Stimulated activated naive CD4-positive, alpha-beta T cell (primary cell): ENCODE measurements at places on chromosomes 13 and 19.

DNA sequence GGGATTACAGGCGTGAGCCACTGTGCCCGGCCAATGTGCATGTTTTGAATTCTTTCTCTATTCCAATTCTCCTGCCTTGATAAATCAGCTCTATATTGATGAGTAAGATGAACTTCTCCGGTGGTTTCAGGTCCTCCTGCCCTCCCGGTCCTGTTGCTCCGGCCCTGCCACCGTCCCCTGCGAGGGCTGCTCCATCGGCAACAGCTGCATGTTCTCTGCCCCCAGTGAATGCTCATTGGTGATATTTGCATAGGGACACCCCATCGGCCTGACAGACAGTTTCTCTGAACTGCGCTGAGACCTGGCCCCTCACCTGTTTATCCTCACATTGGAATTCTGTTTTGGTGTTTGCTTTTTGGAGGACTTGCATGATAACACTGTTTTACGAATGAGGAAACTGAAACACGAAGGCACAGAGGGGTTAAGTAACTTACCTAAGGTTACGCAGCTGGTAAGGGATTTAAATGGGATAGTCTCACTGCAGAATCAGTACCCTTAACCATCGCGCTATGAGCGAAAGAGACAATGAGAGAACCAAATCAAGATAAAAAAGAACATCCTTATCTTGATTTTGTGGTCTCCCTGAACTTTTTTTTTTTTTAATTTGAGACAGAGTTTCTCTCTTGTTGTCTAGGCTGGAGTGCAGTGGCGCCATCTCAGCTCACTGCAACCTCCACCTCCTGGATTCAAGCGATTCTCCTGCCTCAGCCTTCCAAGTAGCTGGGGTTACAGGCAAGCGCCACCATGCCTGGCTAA, 32.2 kb downstream of the ZNF557 start:
- DNase-seq: peak; percentile 73

GRCh38 chr13:53821632-53822031, 793.0 kb downstream of the OLFM4 start:
- DNase-seq: no peak

GRCh38 chr19:3818466-3818865, 32.3 kb upstream of the MATK start:
- no peak for DNase-seq

DNA sequence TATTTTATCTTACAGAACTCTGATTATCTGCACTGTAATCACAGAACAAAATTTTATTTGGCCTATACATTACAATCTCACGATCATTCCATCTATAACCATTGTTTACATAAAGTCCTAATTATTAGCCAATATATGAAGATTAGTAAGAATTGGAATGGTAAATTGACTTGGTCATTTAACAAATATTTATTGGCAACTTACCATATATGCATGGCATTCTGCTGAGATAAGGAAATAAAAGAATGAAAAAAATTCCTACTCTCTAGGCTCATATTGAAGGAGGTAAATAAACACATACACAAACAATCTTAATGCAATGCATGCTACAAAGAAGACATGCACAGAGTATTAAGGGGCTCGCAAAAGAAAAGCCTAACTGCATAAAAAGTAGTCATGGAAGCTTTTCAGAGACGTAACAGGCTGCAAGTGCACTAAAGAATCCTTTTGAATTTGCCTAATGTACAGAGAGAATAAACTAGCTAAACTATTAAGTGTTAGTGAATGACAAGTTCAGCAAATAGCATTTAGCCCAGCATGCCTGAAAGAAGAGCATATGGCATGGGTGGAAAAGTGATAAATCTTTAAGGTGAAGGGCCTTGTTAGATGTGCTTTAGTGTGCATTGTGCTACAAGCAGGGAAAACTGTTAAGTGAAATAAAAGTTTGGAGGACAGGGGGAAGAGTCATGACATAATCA, 1131.1 kb downstream of the PCDH9 start:
- no peak for DNase-seq

DNA sequence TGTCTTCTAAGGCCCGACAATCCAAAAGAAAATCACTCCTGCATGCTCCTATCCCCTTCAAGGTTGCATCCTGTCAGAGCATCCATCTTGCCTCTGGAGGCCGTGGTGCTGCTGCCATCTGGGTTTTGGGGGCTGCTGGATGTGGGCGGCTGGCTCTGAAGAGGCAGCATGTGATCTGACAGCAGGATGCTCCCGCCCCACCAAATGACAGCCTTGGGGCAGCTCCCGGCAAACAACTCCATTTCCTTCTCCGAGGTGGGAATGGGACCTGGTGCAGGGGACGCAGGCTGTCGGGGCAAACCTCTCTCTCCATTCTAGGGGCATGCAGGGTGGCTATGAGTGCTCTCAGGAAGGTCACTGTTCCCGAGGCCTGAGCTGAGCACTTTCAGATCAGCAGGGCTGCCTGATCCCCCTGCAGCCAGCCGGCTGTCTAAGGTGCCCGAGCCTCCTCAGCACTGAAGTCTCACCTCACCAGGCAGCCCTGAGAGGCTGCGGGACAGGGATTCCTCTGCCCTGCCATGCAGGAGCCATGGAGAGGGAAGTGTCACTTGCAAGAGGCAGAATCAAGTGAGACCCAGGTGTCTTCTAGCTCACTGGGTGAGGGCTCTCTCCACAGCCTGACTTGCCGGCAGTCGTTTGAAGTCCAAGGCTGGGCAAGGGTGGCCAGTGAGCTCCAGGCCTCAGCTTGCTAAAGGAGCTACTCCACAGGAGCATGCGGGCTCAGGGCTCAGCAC, 28.8 kb downstream of the TSSK6 start:
- no peak for DNase-seq

- no peak for DNase-seq
Observed at GRCh38 chr13:103952183-103952582, 886.0 kb upstream of the SLC10A2 start.

DNA sequence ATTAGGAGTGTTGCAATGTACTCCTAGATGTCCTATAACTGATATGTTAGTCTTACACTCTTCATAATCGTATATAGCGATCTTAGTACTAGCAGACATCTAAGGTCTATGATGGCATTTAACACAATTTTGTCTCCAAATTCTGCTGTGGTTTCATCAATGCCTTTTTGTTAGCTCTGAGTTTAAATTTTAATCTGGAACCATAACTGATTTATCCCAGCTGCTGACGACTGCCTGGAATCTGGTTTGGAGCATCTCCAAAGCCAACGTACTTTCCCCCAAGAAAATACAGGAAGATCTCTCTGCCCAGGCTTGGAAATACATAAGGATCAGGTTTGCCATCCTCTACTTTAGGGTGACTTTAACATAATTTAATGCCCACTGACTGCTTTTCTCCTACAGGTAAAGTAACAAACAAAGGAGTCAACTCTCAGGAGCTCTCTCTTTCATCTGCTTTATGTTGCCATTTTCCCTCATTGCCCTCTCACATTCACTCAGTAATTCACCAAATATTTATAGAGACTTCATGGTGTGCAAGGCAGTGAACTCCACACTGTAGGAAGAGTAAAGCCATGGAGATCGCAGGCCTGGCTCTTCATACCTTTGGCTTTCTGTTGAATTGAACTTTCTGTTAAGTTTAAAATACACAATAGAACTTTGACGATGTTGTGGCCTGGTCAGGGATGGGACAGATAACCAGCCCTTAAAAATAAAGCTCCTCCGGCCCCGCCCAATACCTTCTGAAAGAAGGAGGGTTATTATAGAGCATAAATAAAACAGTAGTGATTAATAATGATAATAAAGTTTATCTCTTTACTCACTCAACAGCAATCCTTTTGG, 23.3 kb upstream of the SPART start:
- DNase-seq: no peak

GRCh38 chr19:19426799-19427198, 21.3 kb downstream of the GATAD2A start:
- no peak for DNase-seq

GRCh38 chr13:106310291-106310865, 225.1 kb downstream of the EFNB2 start:
- no peak for DNase-seq

- DNase-seq: no peak
Observed at GRCh38 chr19:12788682-12789097, 2.6 kb upstream of the JUNB start.

DNA sequence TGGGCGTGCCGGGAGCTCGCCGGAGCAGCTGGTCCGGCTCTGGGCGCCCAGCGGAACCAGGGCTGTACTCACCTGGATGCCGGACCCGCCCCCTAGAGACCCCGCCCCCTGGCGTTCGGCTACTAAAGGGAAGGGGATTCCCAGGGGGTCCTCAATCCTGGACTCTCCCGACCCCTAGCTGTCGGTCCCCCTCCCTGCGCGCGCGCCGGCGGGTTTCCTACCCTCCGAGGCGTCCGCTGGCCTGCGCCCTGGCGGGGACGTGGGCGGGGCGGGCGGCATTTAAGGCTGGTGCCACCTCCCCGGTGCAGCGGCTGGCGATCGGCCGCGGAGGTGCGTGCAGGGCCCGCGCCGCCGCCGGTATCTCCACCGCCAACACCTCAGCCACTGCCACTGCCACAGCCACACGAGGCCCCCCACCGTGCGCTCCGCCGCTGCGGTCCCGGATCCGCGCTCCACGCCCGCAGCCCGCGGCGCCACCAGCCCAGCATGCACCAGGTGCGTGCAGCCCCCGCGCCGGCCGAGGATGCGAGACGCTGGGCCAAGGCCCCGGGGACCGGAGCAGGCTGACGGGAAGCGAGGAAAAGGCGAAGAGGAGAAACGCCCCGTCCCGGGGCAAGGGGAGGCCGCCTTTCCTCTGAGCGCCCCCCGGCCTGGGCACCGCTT, at the start of gene ATP12A:
TSS of gene ATP12A (plus strand) at position 151 of the 663 bp plus-strand sequence. CDS start at position 487, 336 bp downstream.
- DNase-seq: peak; percentile 28

DNA sequence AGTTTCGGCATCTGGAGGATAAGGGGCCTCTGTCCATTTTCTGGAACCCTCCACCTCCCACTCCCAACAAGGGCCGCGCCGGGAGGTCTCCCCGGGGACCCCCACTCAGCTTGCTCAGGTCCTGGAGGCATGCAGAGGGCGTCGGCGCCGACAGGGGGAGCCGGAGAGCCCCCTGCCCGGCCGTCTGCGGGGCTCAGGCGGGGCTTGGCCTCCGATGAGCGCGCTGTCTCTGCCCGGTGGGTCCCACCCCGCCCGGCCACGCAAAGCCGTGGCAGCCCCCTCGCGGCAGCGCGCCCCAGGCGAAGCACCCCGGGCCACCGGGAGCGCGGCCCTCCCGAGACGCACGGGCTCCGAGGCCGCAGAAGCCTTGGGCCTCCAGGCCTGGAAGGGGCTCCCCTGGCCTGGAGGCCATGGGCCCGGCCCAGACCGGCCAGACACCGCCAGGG, 149.7 kb upstream of the ZNF536 start:
- no peak for DNase-seq

- no peak for DNase-seq
Observed at GRCh38 chr19:19475849-19476828, 39.2 kb downstream of the TSSK6 start.

- no peak for DNase-seq
Observed at GRCh38 chr19:43506629-43507028, 2.1 kb upstream of the PHLDB3 start.

- DNase-seq: no peak
Observed at GRCh38 chr19:19537075-19538048, 703 bp upstream of the CILP2 start.

DNA sequence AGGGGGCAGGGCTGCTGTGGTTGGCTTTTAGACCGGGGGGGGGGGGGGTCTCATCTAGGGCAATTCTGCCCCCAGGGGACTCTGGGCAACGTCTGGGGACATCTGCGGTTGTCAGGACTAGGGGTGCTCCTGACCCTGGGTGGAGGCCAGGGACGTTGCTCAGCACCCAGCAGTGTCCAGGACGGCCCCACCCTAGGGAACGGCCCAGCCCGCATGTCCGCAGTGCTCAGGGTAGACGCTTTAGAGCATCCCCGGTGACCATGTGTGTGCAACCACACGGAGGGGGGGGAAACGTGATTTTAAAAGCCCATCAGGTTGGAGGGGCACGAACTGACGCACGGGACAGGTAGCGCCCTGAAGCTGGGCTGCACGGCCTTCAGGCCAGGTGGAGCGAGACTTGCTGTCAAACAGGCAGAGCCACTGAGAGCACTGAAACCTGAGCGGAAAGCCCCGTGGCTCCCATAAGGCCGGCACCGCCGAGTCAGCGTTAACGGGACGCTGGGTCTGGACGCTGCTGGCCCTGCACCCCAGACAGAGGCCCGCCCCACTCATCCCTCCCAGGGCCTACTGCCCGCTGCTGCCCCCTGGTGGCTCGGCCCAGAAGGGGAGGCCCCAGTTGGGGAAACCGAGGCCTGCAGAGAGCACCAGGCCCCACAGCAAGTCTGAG, 8.3 kb downstream of the CACTIN start:
- peak; percentile 28 for DNase-seq

DNA sequence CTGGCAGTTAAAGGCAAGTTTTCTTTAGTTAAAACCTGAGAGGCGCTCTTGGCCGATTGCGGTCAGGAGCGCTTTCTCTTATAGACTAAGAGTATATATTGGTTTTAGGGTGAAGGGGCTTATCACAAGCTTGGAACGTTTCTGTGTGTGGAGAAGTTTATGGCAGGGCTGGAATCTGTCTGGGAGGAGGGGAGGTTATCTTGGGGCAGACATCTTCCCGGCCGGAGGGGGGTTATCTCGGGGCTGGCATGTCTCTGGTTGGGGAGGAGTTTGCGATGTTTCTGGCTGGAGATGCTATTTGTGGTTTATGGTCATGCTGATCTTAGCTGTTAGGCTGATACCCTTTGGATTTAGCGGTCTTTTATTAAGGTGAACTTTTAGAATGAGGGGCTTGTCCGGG, 18.3 kb downstream of the KDM4B start:
- DNase-seq: no peak

DNA sequence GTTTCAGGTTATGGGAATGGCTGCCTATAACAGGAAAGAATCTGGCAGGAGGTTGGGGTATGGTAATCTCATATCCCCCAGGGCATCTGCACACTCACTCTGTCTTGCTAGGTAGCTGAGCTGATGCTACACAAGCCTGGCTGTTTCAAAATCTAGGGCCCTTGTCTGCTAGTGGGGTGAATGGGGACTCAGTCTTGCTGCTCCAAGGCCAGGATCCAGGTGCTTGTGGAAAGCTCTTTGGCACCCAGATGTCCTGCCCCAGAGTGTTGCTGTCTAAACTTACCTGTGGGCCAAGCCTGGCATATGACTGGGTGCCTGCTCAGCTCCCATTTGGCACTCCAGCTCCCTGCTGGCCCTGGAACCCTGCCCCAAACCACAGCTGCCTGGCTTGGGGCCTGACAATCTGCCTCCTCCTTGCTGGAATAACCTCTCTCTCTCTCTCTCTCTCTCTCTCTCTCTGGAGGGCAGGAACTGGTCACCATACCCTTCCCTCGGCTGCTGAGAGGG, 158.1 kb upstream of the TSC22D1 start:
- DNase-seq: no peak

DNA sequence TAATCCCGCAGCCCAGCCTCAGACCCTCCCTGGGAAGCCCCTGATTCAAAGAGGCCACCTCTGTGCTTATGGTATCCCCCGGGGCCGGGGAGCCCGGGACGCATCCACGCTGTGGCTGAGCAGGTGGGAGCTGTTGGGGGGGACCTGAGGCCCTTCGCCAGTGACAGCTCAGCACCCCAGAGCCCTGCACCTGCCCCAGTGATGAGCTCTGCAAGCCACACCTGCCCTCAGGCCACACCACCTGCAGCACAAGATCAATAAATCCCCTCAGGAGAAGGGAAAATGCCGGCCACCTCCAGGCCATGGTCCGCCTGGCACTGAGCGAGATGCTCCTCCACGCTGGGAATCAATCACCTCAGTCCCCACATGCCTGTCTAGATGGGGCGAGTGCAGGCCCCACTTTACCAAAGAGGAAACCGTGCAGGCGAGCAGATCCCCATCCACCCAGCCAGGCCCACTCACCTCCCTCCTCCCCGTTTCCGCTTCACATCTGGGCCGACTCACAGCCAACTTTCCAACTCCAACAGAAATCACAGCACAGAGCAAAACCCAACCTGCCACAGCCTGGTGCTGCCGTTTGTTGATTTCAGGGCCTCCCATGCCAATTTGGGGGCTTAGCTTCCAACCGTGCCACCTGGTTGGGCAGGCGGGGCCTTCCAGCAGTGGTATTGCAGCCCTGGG, 12.8 kb downstream of the MOB3A start:
- DNase-seq: peak; percentile 71
